ENCODE measurements at places on chromosomes 12 and 14. TPM values are rescaled to one million over a fixed set of nuclear protein-coding genes. Genes with fewer than 3 reads are reported as not detected.

The SYNDIG1L gene
- not detected for total RNA-seq

- DNase-seq, result no peak
These were observed 132.8 kb downstream of the DACT1 start for GRCh38 chr14:58770491-58770982.

The NOVA1 gene
- 8.7 TPM for total RNA-seq

The PLEKHH1 gene
- 2.1 TPM for total RNA-seq

DNA sequence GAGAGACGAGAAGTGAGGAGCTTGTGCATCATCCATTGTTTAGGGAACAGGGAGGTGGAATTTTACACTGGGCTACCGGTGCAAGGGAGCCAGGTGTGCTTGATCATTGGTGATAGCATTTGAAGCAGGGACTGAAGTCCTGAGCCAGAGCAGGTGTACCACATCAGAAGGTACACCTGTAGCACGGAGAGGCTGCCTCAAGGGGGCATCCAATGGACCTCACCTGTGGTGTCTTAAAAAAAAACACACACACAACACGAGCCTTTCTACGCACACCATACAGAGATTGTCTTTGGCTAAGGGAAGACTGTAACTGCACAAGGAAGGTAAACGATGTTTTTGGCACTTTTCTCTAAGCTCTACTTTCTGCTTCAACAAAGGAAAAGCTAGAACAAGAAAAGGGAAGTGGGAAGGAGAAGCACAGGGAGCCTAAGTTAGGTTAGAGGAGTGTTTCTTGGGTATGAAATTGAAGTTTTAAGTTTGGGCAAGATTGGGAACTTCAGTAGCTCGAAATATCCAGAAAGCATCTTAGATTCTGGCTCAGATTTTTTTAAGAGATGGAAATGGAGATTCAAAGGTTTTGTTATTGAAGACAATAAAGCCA lies 334.3 kb upstream of the FBXO33 start:
- DNase-seq, result no peak

DNA sequence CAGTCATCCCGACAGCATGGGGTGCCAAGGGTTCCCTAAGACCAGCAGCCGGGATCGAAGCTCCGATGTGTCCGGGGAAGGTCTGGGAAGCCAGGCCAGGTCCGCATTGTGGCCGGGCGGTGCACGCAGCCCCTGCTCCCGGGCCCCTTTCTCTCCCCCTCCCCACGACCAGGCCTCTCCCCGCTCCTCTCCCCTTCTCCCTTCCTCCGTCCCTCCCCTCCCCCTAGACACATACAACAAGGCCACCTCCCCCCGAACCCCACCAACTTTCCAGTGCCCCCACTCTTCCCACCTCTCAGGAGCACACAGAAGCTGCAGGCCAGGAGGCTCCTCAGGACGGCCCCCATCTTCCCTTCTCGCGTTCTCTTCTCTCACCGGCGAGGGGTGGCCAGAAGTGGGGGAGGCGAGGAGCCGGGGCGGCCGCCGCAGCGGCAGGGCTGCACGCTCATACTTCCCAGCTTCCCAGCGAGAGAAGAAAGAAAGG lies 413 bp downstream of the LRP6 start:
- DNase-seq, result no peak

The GNS gene
- 69.2 TPM for total RNA-seq

The CLEC14A gene
- 18.3 TPM for total RNA-seq

The SERPINA6 gene
- not detected for total RNA-seq

DNA sequence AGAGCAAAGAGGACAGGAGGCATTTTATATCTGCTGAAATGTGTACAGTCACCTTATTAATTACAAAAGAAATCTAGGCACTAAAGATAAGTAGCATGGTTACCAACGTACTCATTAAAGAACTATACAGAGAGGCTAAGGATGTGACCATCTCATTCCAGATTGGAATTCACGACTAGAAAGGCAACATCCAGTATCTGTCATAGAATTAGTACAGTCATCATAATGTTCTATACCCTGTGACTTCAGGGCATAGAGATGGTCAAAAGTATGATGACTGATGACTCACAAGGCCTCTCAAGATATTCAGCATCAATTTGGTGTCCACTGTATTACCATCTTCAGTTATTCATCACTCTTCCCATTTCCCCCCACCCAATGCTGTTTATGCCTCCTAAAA lies 144.0 kb upstream of the PLEKHG7 start:
- DNase-seq, result no peak

- DNase-seq, result no peak
These were observed 110.0 kb upstream of the ARHGAP5 start for GRCh38 chr14:31966896-31967668.

- no peak for DNase-seq
These were observed 112.3 kb upstream of the TSPAN8 start for GRCh38 chr12:71270057-71270456.

DNA sequence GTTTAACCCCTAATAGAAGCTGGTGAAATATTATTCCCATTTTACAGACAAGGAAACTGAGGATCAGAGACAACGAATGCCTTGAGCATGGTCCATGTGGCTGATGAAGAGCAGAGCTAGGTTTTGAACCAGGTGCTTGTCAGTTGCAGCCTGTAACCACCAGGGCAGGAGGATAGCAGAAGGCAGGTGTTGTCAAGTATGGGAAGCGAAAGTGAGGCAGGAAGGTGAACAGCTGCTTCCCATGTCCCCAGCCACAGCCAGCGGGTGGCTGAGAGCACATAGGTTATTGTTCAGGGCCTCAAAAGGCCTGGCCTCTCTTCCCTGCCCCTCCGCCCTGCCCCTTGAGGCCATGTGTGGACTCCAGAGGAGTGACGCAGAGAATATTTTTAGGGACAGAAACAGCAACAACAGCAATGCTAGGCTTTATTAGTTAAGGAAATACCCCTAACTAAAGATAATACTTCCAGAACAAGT lies 39.6 kb downstream of the IQSEC3 start:
- peak; percentile 50 for DNase-seq

DNA sequence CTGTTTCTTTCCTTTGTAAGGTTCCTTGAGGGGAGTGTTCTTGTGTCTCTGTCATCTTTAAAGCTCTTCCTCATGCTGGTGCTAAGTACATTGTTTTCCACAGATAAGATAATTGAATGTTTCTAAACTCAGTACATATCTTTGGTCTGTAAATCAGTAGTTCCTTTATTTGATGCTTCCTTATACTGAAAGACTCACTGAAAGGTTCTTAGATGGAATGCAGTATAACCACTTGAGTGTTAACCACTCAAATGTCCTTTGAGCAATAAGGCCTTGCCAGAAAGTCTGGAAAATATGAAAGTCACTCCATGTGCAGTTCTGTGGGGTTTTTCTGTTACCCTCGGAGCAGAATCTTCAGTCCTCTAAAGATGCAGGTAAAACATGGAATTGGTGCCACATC lies 23.0 kb upstream of the RNU6-8 start:
- no peak for DNase-seq

DNA sequence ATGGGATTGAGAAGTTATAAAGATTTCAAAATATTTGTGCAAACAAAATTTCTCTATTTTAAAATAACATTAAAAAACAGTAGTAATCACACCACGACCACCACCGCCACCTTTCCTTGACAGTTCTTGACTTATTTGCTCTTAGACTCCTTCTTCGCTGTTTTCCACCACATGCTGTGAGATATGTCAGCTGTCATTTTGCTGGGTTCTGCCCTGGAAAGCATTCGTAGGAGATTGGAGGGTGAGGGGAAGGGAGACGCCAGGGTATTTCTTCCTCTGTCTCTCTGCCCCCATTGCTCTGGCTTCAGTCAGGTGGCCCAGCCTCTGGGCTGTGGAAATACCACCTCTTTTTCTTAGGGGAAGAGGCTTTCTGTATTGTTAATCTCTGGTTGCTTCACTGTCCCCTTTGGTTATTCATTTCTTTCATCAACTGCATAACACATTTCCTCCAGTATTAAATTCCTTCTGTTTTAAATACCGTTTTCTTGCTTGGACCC lies 186.2 kb downstream of the NEDD1 start:
- DNase-seq, result no peak

The KRT83 gene
- not detected for total RNA-seq

DNA sequence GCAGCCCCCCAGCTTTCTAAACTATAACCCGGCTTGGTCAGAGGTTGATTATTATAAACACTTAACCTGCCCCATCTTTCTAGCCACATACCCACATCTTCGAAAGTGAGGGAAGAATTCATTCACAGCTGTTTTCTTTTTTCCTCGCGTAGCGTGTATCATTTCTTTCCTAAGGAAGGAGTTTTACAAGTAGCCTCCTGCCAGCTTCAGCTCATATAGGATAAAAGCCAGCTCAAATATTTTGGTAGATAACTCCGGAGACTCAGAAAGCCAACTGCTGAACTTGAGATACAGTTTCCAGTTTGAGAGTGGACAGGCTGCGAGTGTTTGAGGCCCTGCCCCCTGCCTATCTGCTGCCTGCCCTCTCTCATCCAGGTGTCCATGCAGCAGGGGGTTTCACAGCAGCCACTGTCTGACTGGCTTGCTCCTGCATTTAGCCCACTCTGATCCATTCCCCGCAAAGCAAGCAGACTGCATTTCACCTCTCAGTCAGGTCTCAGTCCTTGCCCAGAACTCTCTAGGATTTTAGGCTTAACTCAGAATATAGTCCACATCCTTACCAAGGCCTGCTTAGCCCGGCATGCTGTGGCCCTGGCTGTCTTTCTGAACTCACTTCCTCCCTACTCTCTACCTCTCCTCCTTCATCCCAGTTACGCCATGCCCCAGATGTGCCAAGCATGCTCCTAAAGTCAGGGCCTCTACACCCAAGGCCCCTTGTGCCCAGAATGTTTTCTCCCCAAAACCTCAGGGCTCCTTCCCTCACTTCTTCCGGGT lies 46.9 kb downstream of the EVL start:
- no peak for DNase-seq

The OTX2 gene
- not detected for total RNA-seq

- DNase-seq, result no peak
These were observed 46.2 kb downstream of the AACS start for GRCh38 chr12:125111403-125111802.

DNA sequence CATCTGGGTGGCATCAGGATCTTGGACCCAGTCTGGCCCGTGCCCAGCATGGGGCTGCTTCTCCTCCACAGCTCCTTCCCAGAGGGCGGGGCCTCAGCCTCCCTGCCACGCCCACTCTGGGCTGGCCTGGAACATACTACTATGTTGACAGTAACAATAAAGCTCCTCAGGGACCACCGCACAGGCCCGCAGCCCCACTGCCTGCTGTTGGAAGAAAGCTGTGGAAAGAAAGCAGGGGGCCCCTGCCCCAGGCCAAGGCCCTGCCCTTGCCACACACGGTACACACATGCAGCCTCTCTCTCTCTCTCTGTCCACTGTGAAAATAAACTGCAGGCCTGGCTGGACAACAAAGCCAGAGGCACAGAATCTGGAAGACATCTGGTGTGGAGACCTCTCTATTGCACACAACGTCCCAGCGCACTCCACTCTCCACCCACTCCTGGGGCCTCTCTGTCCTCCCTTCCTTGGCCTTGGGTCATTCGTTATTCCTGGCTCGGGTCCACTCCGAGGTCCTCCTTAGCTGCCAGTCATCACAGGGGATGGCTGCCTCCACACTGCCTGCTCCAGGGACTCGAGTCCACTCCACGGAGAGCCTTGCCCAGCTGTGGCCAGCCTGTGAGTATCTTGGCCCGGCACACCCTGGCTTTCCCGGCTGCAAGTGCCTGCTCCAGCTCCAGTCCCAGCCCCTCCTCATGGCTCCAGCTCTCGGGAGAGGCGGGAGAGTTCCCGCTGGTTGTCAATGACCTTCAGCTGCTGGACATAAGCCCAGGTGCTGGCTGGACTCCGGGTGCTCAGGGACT lies 11.8 kb upstream of the ENDOU start:
- peak; percentile 96 for DNase-seq

DNA sequence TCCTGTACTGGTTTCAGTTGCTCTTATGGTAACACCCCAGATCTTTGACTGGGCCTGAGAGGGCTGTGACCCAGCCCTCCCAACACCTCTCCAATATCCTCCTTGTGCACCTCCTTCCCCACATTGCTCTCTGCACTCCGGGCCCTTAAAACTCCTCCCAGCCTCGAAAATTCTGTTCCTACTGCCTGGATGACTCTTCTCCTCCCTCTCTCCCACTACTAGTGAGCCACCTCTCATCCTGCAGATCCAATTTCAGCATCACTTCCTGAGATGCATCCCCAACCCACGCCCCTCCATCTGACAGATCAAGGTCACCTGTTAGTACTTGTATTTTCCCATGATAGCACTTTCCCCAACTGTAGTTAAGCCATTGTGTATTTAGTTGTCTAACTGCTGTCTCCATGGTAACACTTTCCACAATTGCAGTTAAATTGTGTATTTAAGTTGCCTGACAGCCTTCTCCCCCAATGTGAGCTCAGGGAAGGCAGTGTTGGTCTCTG lies 11.5 kb upstream of the NT5DC3 start:
- no peak for DNase-seq

The AMHR2 gene
- not detected for total RNA-seq

The CMA1 gene
- total RNA-seq, result 1.4 TPM

DNA sequence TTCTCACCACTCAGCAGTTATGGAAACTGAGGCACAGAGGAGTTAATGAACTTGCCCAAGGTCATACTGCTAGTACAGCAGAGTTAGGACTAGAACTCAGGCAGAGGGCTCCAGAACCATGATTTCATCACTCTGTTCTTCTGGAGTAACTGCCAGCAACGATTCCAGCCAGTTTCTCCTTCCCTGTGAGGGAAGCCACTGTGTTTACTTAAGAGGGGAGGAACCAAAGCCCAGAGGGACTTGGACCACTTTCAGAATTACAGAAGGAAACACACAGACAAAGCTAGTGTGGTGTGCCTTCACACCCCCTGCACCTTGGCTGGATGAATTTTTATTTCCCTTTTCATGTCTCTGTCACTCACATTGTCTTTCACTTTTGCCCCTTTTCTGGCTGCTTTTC lies 398.2 kb downstream of the DPF3 start:
- DNase-seq, result peak; percentile 72

The PTCSC3 gene
- not detected for total RNA-seq

DNA sequence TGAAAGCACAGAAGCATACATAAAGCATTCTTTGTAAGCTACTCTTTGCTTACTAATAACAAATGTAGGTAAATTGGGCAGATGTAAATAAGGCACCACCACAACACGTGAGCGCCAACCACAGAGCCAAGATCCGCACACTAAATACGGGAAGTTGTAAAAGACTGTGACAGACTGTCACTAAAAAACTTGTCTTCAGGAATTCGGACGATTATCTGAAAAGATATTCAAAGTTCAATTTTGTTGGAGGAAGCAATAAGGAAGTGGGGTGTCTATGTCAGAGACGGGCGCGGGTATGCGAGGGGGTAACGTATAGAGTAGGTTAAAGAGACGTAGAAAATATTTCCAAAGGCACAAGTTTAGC lies 1.5 kb upstream of the HSP90B1 start:
- no peak for DNase-seq

- DNase-seq, result no peak
These were observed 49.2 kb upstream of the PLXNC1 start for GRCh38 chr12:94099191-94099590.

GRCh38 chr12:42217656-42218055 lies 20.4 kb downstream of the YAF2 start:
- DNase-seq, result no peak

DNA sequence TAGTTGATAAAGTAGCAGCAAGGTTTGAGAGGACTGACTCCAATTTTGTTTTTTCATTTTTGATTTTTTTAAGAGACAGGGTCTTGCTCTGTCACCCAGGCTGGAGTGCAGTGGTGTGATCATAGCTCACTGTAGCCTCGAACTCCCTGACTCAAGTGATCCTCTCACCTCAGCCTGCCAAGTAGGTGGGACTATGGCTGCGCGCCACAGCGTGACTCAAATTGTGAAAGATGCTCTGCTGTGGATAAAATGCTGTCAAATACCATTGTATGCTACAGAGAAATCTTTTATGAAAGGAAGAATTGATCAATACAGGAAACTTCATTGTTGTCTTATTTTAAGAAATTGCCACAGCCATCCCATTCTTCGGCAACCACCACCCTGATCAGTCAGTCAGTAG lies 48.3 kb downstream of the SCN8A start:
- DNase-seq, result no peak

The POTEM gene
- not detected for total RNA-seq

- no peak for DNase-seq
These were observed 19.1 kb downstream of the AMDHD1 start for GRCh38 chr12:95962222-95962621.
